ENCODE measurements at places on chromosomes 12 and 14.

DNA sequence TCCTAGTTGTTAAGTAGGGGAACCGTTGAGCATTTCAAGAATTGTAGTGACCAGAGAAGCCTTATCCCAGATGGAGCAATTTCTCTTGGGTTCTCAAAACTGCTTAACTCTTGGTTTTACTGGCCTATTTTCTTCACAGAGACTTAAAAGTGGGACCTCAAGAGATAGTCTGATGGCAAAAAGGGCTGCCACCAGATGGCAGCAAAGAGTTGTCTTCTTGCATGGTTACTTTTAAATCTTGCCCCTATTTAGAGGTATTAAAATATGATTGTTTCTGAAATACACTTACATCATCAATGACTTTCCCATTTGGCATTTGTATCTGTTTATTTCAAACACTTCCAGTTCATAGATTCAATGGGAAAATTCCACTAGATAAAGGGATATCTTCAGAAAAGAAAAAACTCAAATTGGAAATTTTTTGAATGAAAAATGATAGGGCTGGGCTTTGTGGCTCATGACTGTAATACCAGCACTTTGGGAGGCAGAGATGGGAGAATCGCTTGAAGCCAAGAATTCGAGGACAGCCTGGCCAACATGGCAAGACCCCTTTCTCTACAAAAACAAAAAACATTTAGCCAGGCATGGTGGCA is 69.9 kb upstream of the CNTN1 start:
- no peaks in the 10 kb centered on the region for H3K27me3 ChIP-seq
- H3K27ac ChIP-seq: no peak overlapping the region
- no peak for DNase-seq
- H3K4me3 ChIP-seq: no peak overlapping the region
- no peaks in the 10 kb centered on the region for H3K36me3 ChIP-seq

DNA sequence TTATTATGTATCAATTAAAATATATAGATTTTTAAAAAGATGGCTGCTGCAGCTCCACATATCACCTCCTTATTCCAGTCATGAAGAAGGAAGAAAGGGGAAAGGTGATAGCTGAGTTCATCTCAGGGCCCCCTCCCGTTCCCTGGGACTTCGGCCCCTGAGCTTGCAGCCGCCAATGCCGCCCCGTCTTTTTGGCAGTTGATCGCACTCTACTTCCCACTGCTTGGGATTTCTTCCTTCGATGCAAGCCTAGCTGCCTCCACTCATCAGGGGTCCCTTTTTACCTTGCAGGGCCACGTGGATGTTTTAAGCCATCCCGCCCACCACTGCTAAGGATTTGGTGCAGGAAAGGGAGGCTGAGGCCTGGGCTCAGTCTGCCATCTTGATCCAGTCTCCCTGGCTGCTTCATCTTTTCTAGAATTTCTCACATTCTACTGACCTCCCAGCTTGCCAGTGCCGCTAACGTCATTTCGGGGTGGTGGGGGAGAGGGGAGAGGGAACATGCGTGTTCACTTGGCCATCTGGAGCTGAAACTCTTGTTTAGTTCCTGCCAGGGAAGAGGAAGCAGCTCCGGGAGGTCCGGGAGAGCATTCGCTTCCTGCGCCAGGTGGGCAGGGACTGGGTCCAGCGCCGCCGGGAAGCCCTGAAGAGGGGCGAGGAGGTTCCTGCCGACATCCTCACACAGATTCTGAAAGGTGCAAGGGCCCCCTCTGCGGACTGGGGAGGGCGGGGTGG is 31.3 kb downstream of the CYP46A1 start:
- no peak for DNase-seq
- no peak overlapping the region for H3K27ac ChIP-seq
- no peaks in the 10 kb centered on the region for H3K27me3 ChIP-seq

DNA sequence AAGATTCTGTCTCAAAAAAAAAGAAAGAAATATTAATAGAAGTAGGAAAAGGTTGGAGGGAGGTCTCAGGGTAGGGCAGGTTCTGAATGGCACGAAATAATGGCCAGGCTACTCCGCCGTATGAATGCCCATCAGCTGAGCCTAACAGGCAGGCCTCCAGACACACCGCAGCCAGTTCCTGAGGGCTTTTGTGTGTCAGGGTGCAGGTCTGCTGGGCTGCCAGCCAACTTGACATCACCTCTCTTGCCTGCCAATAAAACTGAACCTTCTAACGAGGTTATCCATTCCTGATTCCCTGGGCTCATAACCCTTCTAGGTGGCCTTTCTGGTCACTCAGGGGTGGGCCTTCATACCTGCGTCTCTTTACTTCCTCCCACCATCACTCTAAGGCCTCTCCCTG is 3.0 kb downstream of the IFI27 start:
- H3K36me3 ChIP-seq: no peaks in the 10 kb centered on the region
- DNase-seq: no peak
- H3K4me1 ChIP-seq: no peaks in the 10 kb centered on the region
- H3K27ac ChIP-seq: no peak overlapping the region
- H3K27me3 ChIP-seq: no peaks in the 10 kb centered on the region

GRCh38 chr14:52824462-52824861 is 33.1 kb upstream of the GNPNAT1 start:
- no peak for DNase-seq
- H3K36me3 ChIP-seq: no peaks in the 10 kb centered on the region
- no peak overlapping the region for H3K4me3 ChIP-seq
- no peaks in the 10 kb centered on the region for H3K27me3 ChIP-seq

GRCh38 chr12:103783744-103784664 is 57.0 kb downstream of the NT5DC3 start:
- H3K27me3 ChIP-seq: no peaks in the 10 kb centered on the region
- no peaks in the 10 kb centered on the region for H3K4me1 ChIP-seq
- no peak overlapping the region for H3K4me3 ChIP-seq
- peaks cover 4% of the 10 kb centered on the region for H3K36me3 ChIP-seq
- no peak overlapping the region for H3K27ac ChIP-seq
- no peak for DNase-seq

- no peak overlapping the region for H3K27ac ChIP-seq
- no peaks in the 10 kb centered on the region for H3K27me3 ChIP-seq
- no peaks in the 10 kb centered on the region for H3K36me3 ChIP-seq
- no peak overlapping the region for H3K4me3 ChIP-seq
- no peak for DNase-seq
These were observed 74.4 kb downstream of the SERPINA3 start for GRCh38 chr14:94686511-94687160.

DNA sequence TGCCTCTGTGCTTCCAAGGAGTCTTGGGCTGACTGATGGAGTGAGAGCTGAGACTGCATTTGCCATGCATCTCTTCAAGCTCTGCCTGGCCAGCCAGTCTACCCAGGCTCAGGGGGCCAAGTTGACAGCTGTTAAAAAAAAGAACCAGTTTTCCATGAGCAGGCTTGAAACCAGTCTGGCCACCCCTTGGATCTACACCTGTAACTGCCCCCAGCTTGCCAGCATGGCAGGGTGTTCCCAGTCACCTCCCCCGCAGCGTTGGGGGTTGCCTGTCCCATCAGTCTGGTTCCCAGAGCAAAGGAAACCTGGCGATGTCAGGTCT is 202.7 kb downstream of the ZFP36L1 start:
- H3K27me3 ChIP-seq: no peaks in the 10 kb centered on the region
- H3K4me3 ChIP-seq: no peak overlapping the region
- no peaks in the 10 kb centered on the region for H3K4me1 ChIP-seq
- DNase-seq: no peak
- H3K36me3 ChIP-seq: no peaks in the 10 kb centered on the region
- H3K27ac ChIP-seq: no peak overlapping the region

DNA sequence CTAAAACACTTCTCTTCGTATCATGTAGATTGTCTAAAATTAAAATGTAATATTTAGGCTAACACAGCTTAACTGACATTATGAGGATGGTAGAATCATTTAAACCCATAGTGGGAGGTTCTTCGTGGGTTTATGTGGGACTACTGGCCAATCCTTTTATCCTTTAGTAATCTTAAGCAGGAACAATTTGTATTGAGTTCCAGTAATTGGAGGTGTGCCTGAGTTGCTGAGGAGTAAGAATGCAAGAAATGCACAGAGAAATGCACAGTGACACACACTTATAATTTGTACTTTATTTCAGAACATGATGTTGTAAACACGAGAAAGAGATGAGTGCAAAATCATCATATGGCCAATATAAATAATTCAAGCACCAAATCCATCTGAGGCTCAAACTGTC is 22.3 kb downstream of the OTOGL start:
- H3K4me1 ChIP-seq: no peaks in the 10 kb centered on the region
- no peaks in the 10 kb centered on the region for H3K36me3 ChIP-seq
- no peak overlapping the region for H3K27ac ChIP-seq
- H3K4me3 ChIP-seq: no peak overlapping the region

DNA sequence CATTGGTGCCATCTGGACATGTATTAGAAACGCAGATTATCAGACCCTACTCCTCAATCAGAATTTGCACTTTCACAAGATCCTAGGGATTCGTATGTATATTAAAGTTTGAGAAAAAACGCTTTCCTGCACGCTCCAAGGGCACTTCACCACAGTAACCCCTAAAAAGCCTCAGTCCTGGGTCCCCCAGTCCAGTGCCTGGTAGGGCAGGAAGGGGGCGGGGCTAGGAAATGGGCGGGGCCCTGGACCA is 369 bp downstream of the DEPDC4 start:
- DNase-seq: no peak
- peaks cover 29% of the 10 kb centered on the region for H3K4me1 ChIP-seq

DNA sequence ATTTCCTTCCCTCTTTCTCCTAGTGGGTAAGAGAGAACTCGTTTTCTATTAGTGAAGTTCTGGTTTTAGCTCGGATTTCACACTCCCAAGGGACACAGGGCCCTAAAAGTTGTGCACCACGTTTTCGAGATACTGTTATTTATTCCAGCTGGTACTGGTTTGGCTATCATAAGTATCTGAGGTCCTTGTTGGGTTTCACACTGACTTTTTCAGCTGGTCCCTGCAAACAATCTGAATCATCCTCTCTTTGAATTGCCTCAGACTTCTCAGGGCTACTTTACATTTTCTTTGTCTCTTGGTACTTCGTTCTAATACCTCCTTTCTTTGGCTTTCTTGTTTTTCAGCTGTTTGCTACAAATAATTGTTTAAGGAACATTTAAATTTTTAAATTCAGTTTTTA is 75.7 kb downstream of the SCN8A start:
- H3K4me1 ChIP-seq: no peaks in the 10 kb centered on the region
- H3K27me3 ChIP-seq: no peaks in the 10 kb centered on the region
- no peak overlapping the region for H3K4me3 ChIP-seq
- no peak for DNase-seq

DNA sequence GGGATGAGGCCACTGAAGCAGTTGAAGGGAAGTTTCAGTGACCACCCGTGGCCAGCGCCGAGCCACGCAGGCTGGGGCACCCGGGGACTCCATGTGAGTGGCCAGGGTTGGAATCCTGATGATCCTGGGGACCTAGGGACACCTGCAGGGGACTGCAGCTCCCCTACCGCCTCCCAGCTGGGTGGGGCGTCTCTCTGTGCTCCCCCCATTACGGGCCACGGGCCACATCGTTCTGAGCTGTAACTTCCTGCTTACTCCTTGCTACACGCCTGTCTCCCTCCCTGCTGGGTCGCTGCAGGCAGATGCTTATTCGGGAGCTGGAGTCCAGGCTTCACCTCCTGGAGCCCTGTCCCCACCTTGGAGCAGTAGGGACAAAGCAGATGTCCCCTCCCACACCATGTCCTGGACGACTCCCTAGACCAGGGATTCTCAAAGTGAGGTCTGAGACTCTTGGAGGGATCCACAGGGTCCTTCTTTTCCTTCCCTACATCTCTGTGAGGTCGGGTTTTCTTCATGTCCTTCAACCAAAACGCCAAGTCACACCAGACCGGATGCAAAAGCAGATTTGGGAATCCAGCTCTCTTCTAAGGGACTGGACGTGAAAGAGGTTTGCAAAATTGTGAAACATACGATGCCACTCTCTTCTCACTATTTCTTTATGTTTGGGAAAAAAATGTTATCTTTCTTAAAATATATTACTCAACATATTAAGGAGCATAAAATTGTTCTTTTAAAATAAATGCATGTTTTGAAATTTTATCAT is 85.9 kb upstream of the NCOR2 start:
- no peak overlapping the region for H3K4me3 ChIP-seq
- DNase-seq: no peak
- H3K36me3 ChIP-seq: no peaks in the 10 kb centered on the region
- no peaks in the 10 kb centered on the region for H3K4me1 ChIP-seq
- H3K27ac ChIP-seq: no peak overlapping the region

- H3K27me3 ChIP-seq: no peaks in the 10 kb centered on the region
- H3K27ac ChIP-seq: no peak overlapping the region
- no peaks in the 10 kb centered on the region for H3K36me3 ChIP-seq
These were observed 279.9 kb downstream of the RPS29 start for GRCh38 chr14:49306152-49306751.

DNA sequence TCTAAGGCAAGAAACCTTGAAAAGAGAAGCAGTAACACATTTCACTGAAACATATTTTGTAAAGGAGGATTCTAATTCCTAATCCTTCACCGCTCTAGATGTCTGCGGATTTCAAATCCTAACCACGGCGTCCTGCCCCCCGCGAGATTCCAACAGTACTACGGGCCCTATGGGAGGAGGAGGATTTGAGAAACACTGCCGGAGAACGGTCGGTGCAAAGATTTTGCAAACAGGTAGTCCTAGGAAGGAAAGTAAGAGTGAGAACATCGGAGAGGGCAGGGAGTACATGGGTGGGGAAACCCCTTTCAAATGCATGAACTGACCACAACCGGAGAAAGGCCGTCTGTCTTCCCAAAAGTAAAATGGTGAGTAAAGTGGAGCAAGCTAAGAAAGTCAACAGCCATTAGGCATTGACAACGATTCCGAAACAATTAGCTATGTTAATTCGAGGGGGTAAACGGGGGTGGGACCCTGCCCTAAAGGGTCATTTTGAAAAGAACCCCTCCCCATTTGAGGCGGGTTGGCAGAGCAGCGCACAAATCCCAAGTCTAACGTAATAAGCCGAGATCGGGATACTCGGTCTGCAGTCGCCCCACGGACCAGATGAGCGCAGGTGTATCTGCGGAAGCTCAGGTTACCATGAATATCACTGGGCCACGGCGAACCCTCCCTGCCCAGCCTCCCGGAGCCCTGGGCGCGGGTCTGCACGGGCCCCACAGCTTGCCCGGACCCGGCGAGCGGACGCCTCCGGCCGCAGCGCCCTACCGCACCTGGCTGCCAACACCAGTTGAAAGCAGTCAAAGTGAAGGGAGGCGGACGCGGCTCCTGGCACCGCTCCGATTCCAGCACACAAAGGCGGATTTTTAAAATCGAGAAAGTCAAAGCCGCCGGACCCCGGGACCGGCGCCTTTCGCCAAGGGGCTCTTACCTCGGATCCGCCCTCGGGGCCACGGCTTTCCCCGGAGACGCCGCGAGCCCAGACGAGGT is 662 bp downstream of the EPS8 start:
- H3K27me3 ChIP-seq: peaks cover 58% of the 10 kb centered on the region
- H3K27ac ChIP-seq: peak overlapping the region; percentile 2
- H3K4me1 ChIP-seq: peaks cover 23% of the 10 kb centered on the region
- H3K36me3 ChIP-seq: no peaks in the 10 kb centered on the region
- H3K4me3 ChIP-seq: peak overlapping the region; percentile 66
- DNase-seq: peak; percentile 11

DNA sequence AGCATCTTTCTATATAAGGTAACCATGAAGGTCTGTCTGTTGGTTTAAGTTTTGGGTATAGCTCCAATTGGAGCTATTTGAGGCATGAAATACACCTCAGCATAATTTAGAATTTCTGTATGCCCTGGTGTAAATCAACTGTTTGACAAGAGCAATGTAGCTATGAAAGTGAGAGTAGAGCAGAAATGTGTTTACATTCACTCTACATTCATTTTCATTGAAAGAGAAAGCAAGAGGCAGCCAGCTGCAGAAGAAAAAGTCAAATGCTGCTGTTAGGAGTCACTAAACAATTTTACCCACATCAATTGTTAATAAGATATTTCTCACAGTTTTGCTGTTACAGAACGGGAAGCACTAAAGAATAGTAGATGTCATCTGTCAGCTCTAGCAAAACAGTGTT is 252.5 kb downstream of the SLC6A15 start:
- DNase-seq: no peak
- H3K4me1 ChIP-seq: no peaks in the 10 kb centered on the region
- no peaks in the 10 kb centered on the region for H3K36me3 ChIP-seq
- H3K27me3 ChIP-seq: no peaks in the 10 kb centered on the region
- H3K27ac ChIP-seq: no peak overlapping the region
